ENCODE measurements at places on chromosomes 1 and 21.
A peak's percentile ranks its signal among the peaks of the same experiment; 100 is the strongest.

- no peak for DNase-seq
Observed at GRCh38 chr1:101603726-101604125, 366.9 kb downstream of the S1PR1 start.

DNA sequence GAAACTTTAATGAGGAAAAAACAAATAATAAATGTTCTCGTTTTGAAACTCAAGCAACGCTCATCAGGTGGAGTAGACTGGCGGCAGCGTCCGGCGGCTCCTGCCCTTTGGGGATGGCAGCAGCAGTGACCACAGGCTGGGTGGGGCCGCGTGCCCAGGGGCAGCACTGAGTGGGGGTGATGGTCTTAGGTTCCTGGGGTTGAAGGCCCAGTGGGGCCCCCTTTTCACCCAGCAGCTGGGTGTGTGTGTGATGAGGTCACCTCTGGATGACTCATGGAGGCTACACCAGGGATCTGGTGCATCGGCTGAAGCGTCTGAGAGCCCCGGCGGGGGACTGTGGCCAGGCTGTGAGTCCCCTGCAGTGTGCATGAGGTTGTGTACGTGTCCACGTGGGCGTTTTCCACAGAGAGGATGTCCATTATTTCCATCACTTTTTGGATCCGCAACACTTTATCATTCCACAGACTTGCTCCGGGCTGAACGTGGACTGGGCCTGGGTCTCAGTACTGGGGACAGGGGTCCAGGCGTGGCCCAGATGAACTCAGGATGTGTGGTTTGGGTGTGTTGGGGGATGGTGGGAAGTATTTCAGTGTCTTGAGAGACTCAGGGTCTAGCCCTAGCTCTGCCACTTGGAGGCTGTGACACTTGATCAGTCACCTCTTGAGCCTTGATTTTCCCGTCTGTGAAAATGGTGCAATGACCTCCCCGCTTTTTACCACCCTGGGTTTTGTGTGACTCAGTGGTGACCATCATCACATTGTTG is 25.6 kb downstream of the LDLRAP1 start:
- no peak for DNase-seq

DNA sequence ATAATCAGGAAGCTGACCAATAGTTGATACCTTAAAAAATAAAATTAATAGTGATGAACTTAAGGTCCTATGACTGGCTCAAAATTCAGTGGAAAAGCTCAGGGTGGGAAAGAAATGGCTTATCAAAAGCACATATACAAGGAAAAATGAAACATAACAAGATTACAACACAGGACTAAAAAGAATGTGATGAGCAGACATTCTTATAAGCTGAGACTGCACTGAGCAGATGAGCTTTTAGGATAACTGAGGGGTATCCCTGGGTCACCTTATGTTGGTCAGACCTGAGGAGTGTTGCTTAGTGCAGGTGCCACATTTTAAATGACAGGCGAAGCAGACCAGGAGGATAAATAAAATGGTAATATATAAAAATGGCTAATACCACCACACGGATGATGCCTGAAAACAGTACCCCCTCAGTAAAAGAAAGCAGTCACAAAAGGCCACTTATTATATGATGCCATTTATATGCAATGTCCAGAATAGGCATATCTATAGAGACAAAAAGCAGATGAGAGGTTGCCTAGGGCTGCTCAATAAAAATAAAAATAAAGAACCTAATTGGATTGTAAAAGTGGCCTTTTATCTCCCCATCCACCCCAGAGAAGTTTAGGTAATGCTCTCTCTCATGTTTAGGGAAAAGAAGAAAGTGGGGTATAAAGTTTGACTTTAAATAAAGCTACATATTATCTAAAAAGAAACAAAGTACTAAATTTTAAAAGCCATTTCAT is 163.9 kb downstream of the SLC45A1 start:
- no peak for DNase-seq

DNA sequence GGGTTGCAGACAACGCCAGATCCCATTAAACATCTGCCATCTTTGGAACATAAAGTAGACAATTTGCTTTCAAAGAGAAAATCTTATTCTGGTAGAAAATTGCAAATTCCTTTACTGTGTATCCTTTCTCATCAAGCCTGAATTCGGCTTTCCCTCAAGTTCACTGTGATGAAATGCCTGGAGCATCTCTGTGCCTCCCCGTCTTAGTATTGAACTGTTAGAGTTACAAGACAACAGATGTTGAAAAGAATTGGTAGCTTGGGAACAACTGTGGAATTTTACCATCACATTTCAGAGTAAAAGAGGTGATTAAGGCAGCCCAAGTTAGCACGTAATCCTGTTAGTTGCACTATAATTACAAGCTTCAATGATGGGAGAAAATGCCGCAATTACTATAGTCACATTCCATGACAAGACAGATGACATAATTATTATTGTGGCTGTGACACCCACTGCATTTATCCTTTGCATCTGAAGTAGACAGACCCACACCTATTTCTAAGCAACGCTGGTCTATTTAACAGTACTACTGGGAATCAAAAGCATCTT is 54.4 kb upstream of the B3GALNT2 start:
- no peak for DNase-seq

GRCh38 chr1:15276691-15277446 is 29.8 kb downstream of the FHAD1 start:
- DNase-seq: no peak

DNA sequence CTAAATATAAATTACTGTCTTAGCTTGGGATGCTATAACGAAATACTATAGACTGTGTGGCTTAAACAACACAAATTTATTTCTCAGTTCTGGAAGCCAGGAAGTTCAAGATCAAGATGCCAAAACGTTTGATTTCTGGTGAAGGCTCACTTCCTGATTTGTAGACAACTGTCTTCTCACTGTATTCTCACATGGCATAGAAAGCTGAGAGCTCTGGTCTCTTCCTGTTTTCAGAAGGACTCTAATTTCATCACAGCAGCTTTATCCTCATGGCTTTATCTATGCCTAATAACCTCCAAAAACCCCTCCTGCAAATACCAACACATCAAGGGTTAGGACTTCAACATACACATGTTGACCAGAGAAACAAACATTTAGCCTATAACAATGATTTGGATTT is 1795.5 kb downstream of the MRPL39 start:
- DNase-seq: no peak

- no peak for DNase-seq
Observed at GRCh38 chr1:234656944-234657654, 47.1 kb upstream of the IRF2BP2 start.

GRCh38 chr21:14864211-14865021 is 200.4 kb downstream of the NRIP1 start:
- peak; percentile 81 for DNase-seq

Data from H1 (cell line).